Kidney (tissue), 22 donors: ENCODE measurements at places on chromosomes 6 and 20. TPM values are rescaled to one million over a fixed set of nuclear protein-coding genes. Genes with fewer than 3 reads are reported as not detected.
A peak's percentile ranks its signal among the peaks of the same experiment; 100 is the strongest.

- peak; percentile 5 for DNase-seq
These were observed 86.6 kb downstream of the THBS2 start for GRCh38 chr6:169166896-169167580.

The PROCR gene
- 24.5 TPM for total RNA-seq

The VSTM2L gene
- total RNA-seq, result 4.1 TPM

GRCh38 chr6:112560651-112561050, 213.5 kb downstream of the RFPL4B start:
- DNase-seq, result no peak

DNA sequence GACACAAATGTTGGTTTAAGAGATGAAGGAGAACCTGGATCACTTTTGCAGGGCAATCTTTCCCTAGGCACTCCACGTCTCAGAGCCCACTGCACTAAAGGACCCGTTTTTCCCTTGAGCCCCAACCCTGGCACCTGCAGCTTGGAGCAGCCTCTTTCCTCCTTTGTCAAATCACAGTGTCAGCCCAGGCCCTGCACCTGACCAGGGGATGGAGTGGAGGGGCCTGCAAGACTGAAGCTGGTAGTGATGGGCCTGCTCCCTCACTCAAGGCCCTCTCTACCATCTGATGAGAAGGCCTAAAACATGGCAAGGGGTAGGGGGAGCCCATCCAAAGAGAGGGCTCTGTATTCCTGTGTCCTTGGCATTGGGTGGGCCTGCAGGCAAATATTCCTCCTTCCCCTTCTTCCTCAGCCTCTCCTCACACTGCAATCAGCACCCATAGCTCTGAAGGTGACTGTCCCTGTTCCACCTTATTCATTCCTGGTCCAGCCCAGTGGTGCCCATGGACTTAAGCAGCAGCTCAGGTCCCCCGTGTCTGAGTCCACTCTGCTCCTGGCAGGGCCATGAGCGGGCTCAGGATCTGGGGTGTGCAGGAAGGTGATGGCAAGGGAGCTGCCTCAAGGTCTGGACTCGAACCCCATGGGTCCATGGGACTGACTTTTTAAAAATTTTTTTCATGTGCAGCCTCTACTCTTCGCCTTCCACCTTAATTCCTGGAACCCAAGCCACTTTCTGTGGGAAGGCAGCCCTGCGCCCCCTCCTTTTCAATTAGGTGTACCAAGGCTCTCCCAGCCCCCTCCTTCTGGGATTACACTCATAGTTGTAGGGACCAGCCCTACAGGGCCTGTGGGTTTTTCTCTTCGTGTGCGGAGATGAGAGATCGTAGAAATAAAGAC, 6.7 kb downstream of the RAET1G start:
- no peak for DNase-seq
